ENCODE measurements at places on chromosomes 5 and 9.
A peak's percentile ranks its signal among the peaks of the same experiment; 100 is the strongest.

GRCh38 chr9:114733816-114734215, 51.8 kb upstream of the TEX48 start:
- DNase-seq: no peak

DNA sequence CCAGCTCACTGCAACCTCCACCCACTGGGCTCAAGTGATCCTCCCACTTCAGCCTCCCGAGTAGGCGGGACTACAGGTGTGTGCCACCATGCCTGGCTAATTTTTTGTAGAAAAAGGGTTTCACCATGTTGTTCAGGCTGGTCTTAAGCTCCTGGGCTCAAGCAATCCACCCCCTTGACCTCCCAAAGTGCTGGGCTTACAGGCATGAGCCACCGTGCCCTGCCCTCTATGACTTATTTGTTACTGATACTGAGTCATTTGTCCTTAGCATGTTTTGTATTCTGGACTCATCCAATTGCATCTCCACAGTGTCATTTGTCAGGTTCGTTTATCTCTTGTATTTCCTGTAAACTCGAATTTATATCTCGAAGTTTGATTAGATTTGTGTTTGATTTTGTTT, 2.7 kb upstream of the ITK start:
- DNase-seq: no peak

DNA sequence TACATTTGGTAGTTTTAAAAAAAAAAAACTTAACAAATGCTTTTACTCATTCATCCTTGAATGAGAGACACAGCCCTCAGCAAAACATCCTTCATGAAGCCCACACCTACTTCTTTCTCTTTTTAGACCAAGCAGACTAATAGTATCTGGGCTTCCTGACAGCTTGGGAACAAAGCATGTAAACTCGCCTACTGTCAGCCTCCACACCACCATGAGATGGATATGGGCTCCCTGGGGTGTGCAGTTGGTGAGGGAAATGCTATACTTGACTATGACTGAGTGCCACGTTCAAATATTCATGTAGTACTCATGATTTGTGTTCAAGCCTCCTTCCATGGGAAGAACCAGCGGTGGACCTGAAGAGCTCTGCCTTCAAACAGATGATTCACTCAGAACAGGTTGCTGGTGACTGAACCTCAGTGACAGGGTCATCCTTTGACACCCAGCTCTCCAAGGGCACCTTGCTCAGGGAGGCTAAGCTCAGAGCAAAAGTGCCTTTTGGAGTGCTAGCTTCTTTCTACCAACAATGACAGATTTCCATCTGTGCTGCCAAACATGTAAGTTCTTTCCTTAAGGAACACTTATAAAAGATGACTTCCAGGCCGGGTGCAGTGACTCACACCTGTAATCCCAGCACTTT, 36.8 kb downstream of the SLC22A5 start:
- DNase-seq: no peak

- DNase-seq: no peak
Observed at GRCh38 chr5:386432-387341, 56.3 kb upstream of the EXOC3 start.

- no peak for DNase-seq
Observed at GRCh38 chr5:36337597-36337996, 35.9 kb upstream of the RANBP3L start.

DNA sequence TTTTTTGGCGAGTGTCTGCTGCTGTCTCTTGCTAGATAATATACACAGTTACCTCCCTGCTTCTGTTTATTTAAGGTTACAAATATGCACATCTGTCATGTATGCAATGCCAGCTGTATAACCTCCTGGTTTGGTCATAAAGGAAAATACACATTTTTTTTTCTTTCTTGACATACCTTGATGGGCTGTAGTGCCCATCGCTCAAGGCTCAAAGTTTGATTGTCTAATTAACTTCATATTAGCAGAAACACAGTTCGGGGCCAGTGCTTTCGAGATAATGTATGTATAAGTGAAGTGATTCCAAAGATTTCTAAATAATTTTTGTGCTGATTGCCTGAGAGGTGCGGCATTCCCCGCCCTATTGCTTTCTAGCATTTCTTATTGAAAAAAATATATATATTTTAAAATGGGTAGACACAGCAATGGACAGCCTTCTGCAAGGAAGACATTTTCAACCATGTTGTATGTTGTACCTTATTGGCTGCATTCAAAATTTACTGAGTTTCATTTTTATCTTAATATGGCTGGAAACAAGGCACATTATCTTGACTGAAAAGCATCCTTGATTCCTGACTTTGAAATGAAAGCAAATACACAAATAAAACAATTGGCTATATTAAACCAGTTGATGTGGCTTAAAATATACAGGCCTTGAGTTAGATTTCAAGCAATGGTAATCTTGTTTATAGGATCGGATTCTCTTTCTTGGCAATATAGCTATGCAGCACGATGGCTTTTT, 206.2 kb downstream of the MEF2C start:
- no peak for DNase-seq

- no peak for DNase-seq
Observed at GRCh38 chr5:110923971-110924370, 147.5 kb upstream of the TSLP start.

DNA sequence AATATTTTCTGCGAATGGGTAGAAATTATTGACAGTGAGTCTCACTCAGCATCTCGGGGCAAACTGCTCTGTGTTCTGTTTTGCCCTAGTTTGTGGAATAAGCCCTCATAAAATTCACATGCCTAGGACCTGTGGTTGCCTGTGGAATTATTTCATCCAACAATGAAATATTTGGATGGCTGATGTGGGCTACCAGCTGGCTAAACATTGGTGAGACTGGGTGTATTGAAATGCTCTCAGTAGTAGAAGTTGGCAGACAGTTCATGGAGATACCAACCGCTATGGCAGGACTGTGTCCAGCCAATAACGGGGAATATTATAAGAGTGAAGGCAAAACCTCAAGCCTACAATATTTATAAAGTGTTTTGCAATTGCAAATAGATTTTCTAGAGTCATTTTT, 344.1 kb upstream of the RPS23 start:
- no peak for DNase-seq

GRCh38 chr5:77607324-77607723, 31.2 kb downstream of the OTP start:
- no peak for DNase-seq

GRCh38 chr5:171757853-171758535, 27.6 kb upstream of the SMIM23 start:
- DNase-seq: no peak

- DNase-seq: no peak
Observed at GRCh38 chr5:93924628-93925027, 183.2 kb upstream of the POU5F2 start.

DNA sequence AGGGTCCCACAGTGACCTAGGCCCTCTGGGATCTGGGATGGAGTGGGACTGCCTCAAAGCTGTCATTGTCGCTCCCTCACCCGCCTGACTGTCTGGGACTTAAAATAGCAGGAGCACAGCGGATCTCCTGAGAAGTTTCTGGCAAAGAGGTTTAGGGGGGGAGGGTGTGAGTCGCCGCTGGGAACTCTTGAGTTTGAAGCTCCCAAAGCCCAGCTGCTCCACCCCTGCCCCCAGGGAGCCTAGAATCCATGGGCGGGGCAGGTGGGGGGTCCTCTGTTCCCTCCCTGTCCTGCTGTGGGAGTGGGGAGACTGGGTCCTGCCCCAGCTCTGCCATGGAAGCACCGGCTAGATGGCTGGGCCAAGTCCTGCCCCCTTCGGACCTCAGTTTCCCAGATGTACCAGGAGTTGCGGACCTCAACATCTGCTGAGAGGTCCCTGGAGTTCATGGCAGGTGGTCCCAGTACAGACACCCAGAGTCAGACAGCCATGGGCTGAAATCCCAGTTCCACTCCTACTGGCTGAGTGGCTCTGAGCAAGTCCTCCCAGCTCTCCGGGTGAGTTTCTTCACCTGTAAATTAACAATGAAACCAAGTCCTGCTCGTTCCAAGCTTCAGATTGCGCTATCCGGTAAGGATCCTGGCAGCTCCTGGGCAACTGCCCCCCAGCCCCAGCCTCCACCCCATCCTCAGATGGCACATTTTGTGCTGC, 985 bp upstream of the WDR38 start:
- DNase-seq: no peak

GRCh38 chr9:118533101-118533500, 828.9 kb downstream of the TLR4 start:
- no peak for DNase-seq

DNA sequence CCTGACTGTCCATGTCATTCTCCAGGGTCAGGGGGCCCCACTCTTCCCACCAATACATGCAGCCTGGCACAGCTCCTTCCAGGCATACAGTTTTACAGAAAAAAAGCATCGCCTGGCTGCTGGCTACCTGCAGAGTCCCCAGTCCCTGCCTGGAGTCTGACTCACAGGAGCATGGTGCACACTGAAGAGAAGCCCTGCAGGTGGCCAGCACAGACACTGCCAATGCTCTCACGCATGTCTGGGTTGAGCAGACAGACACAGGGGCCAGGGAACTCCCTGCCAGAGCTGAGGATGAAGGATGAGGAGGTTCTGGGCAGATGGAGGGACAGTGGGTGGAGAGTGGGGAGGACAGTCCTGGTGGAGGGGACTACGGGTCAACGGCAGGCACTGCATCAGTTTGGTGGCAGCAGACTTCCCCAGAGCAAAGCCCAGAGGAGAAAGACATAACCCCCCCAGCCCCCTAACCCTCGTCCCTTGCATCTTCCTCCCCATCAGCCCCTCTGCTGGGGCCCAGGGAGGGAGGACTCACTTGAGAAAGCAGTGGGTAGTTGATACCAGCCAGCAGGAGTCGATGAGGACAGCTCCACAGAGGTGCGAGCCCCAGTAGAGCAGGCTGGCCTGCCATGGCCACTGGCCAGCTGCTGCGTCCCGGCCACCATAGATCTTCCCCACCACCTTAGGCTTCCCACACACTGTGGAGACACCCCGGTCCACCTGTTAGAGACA, 72.9 kb upstream of the SPTLC1 start:
- DNase-seq: no peak

DNA sequence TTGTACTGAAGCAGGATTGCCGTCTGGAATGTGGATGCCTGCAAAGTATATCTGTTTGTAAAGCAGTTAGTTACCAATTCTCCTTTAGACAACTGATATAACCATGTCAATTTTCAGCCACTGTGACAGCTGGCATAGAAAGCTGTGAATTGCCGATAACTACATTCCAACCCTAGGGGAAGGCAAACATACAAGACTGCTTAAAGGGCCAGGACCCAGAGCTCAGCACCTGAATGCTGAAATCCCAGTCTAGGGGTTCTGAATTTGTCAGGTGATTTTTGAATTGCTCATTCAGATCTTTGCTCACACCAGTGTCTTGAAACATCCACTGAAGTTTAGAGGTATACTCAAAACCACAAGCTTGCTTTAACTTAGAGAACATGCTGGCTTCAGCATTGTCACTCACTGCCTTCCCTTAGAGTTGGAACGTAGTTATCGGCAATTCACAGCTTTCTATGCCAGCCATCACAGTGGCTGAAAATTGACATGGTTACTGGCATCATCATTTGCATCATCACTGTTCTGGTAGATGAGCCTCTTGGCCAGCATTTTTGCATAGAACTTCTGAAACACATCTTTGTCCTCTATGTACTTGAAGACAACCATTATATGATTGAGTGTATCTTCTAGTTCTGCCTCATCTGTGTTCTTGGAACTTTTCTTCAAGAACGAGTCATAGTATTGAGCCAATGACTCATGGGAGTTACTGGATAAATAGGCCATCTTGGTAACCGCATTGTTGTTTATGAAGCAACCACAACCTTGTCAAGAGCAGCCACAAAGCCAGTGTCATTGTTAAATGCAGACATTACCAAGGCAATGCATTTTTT, 82.1 kb downstream of the CCDC192 start:
- DNase-seq: no peak

DNA sequence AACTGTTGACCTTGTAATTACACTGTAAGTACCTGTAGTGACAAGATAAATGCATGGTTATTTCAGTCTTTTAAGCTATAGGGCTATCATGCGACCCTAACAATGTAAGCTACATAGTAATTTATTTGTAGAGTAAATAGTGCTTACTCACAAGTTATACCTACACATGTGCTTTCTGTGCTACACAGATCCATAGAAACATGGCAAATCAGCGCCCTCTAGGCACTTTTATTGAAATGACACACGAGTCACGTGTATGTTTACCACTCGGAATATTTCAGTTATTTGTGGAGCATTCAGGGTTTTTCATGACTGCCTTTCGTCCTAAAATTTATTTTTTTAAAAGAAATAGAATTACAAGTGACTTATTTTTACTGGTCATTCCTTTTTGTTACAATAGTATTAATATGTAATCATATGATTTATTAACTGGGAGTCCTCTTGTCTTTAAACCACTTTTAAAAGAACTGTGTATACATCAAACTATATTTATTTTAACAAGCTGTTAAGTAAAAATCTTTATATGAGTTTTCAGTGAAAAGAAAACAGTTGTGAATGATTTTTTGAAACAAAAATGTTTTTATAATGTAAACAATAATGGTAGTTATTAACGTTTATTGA, 1242.3 kb upstream of the WWC1 start:
- DNase-seq: no peak

GRCh38 chr9:115786321-115786720, 367.3 kb upstream of the PAPPA start:
- no peak for DNase-seq

DNA sequence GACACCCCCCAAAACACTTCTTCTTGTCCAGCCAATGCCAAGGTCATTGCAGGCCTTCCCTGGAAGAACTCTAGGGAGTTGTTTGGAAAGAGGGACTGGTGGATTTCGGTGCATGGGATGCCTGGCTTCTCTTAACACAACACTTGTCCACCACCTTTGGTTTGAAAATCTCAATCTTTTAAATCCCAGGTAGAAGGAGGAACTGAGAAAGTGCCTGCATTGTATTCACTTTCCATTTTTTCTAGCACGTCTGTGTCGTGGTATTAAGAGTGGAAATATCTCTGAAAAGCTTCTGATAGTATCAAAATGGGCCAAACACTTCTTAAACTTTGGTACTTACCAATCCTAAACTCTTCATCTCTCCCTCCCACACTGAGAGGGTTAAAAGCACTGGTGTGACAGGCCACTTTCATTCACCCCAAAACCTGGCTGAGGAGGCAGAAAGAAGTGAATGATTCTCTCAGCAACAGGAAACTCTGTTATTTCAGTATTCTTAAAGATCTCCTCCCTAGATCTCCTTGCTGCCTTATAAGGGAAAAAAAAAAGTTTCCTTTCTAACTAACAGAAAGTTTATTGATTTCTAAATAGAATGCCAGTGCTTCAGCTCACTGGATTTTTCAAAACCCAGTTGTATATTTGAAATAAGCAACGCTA, 3.9 kb upstream of the NFIB start:
- no peak for DNase-seq

- DNase-seq: no peak
Observed at GRCh38 chr5:119269061-119269944, 86.5 kb upstream of the TNFAIP8 start.

GRCh38 chr5:96942078-96942477, 6.2 kb downstream of the LNPEP start:
- no peak for DNase-seq

DNA sequence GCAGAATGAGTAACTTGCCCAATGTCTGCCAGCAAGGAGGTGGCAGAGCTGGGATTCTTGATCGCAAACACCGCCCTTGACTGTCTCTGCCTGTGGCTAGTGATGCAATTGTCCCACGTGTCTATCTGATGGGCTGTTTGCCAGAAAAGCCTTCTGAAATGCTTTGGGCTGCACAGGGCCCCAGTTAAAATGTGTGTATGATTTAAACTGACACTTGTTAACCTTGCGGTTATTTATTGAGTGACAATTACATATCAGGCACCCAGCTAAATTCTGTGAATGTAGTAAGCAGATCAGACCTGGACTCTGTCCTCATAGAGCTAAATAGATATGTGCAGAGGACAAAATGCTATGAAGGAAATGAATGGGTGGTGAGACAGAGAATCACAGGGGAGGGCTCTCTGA, 11.6 kb upstream of the IL12B start:
- no peak for DNase-seq

GRCh38 chr9:99105152-99106043, 485 bp downstream of the TGFBR1 start:
- peak; percentile 60 for DNase-seq
